ENCODE measurements at places on chromosomes 4 and X.

DNA sequence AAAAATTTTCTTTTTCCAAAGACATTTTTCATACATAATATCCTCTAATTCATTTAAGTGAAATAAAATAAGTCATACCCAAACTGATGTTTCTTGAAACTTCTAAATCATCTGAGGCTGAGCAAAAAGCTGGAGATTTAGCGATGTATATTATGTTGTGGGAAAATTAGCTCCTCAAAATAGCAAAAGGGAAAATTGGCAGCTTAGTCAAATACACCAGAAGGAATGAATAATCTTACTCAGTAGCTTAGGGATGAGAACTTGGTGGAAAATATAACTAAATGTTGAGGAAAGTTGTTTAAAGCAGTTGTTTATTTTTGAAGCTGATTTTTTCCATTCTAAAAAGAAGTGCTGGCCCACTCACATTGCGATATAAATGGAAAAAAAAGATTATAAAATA is 40.9 kb downstream of the GABRA4 start:
- no peaks in the 10 kb centered on the region for H3K27me3 ChIP-seq
- H3K4me3 ChIP-seq: no peak overlapping the region
- H3K36me3 ChIP-seq: no peaks in the 10 kb centered on the region
- H3K27ac ChIP-seq: no peak overlapping the region

GRCh38 chrX:104564921-104565703 is 887 bp upstream of the IL1RAPL2 start:
- no peak overlapping the region for H3K27ac ChIP-seq
- DNase-seq: no peak
- H3K4me3 ChIP-seq: no peak overlapping the region
- H3K27me3 ChIP-seq: no peaks in the 10 kb centered on the region
- no peaks in the 10 kb centered on the region for H3K4me1 ChIP-seq
- no peaks in the 10 kb centered on the region for H3K36me3 ChIP-seq

DNA sequence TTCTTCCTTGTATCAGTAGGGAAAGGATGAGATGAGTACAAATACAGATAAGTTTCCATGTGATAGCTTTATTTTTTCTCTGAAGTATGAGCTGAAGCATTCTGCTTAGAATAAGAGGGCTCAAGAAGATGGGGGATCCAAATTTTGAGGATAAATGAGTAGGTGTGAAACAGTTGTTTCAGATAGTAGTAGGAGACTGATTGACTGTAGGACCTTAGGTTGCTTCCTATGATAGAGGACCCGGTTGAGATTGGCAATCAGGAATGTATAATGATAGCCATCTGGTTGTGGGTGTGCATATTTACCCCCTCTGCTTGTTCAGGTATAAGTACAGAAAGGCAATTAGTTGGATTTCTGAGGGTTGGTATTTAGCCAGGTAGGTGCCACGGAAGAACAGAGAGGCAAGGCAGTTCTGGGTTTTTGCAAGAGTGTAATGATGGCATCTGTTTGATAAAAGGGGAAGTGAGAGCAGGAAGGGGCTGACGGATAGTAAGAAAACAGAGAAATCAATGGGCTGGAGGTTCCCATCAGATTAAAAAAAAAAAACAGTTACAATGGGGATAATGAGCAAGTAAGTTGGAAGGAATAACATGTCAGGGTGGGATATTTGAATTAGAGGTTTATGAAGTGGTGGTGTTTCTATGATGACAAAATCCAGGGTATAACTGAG is 13.7 kb downstream of the OCRL start:
- no peak overlapping the region for H3K4me3 ChIP-seq
- peaks cover 9% of the 10 kb centered on the region for H3K4me1 ChIP-seq
- no peaks in the 10 kb centered on the region for H3K27me3 ChIP-seq
- H3K36me3 ChIP-seq: no peaks in the 10 kb centered on the region
- H3K27ac ChIP-seq: peak overlapping the region; percentile 8
- peak; percentile 14 for DNase-seq

DNA sequence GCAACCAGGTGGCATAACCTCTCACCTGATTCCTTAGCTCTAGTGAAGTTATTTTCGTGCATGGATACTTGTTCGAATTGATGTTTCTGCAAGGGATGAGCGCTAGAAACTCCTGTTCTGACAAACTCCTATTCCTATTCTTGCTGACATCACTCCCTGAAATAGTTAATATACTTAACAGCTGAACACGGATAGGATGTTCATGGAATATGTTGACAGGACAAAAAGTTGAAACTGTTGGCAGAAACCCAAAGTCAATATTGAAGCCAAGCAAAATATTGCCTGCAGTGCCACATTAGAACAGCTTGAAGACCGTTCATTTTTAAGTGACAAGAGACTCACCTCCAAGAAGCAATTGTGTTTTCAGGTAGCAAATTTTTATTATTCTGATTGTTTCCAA is at the start of gene KLKB1:
Gene KLKB1, plus strand, starts transcription at position 287 of the 400 bp plus-strand sequence. CDS start 689 bp downstream, outside the sequence.
- no peak for DNase-seq
- H3K4me3 ChIP-seq: no peak within 1 kb of the TSS
- H3K4me1 ChIP-seq: no peaks in the 10 kb centered on the region
- H3K27me3 ChIP-seq: no peaks in the 10 kb centered on the region
- H3K27ac ChIP-seq: no peak within 1 kb of the TSS
- H3K36me3 ChIP-seq: no peaks in the 10 kb centered on the region

- DNase-seq: no peak
- H3K4me3 ChIP-seq: no peak overlapping the region
- no peaks in the 10 kb centered on the region for H3K36me3 ChIP-seq
- no peaks in the 10 kb centered on the region for H3K27me3 ChIP-seq
- no peak overlapping the region for H3K27ac ChIP-seq
- H3K4me1 ChIP-seq: no peaks in the 10 kb centered on the region
Observed at GRCh38 chr4:82948647-82949204, 48.2 kb downstream of the THAP9 start.

DNA sequence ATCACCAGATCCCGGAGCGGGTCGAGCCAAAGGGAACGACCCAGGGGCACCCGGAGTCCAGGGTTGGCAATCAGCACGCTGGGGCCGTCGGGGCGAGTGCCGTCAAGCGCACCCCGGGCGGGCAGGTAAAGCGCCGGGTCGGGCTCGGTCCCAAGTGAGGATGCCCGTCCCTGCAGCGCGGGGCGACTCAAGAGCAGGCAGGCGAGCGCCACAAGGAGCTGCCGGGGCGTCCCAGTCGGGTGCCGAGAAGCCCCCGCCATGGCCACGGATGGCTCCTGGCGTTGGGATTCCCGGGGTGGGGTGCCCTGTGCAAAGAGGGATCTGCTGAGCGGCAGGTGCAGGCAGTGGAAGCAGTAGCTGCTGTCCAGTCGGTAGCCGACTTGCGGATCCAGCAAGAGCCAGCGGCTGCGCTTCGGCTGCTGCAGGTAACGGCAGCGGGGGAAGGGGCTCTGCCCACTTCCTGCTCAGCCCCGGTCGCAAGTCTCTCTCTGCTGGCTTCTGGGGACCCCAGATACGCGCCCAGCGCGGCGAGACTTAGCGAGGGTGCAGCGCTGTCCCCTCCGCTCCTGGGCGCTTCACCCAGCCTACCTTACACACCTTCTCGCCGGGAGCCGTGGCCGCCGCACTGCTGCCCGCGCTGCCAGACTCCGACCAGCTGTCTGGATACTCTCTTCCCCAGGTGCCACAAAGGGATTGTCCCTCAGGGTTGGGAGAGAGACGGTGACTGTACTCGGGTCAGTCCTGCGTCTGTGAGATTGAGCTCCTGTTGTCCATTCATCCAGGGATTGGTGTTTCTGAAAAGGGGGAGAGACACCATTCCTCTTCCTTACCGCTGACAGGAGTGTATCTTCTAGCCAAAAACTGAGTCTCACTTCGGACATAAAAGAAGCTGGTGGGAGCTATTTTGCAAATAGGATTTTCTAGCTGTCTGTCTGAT is at the start of gene FREM3:
Gene FREM3, minus strand, starts transcription at position 260 of the 937 bp plus-strand sequence. Its CDS starts 0 bp downstream, at position 260.
- 0 out of 2 replicates have a peak within 1 kb of the TSS, but pooled peaks have one; percentile 1 for H3K27ac ChIP-seq
- no peak for DNase-seq
- no peaks in the 10 kb centered on the region for H3K4me1 ChIP-seq
- no peaks in the 10 kb centered on the region for H3K36me3 ChIP-seq
- H3K27me3 ChIP-seq: no peaks in the 10 kb centered on the region
- H3K4me3 ChIP-seq: peak within 1 kb of the TSS; percentile 75

GRCh38 chrX:17736856-17737709 is at the start of gene SCML1:
Gene SCML1 (plus strand): TSS chrX:17737493. CDS start chrX:17744187, 6,694 bp downstream.
- no peaks in the 10 kb centered on the region for H3K27me3 ChIP-seq
- H3K36me3 ChIP-seq: no peaks in the 10 kb centered on the region
- peak; percentile 94 for DNase-seq
- peak within 1 kb of the TSS; percentile 71 for H3K4me3 ChIP-seq
- peak within 1 kb of the TSS; percentile 80 for H3K27ac ChIP-seq

DNA sequence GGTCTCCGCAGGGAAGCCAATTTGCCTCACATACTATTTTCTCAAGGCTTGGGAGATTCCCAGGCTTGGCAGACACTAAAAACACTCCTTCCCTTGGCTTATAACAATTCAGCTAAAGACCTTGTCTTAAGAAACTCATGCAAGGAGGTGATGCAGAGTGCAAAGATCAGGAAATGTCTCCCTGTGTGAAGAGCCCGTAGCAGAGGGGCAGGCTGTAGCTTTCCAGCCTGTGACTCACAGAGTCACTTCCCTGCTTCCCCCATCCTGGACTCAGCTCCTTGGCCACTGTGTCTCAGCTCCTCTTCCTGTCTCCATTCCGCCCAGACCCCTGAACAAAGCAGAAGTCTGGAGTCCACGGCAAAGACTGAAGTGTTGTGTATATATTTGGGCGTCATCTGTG is 56.1 kb downstream of the KDR start:
- no peaks in the 10 kb centered on the region for H3K27me3 ChIP-seq
- H3K27ac ChIP-seq: no peak overlapping the region
- no peaks in the 10 kb centered on the region for H3K4me1 ChIP-seq
- H3K36me3 ChIP-seq: no peaks in the 10 kb centered on the region

DNA sequence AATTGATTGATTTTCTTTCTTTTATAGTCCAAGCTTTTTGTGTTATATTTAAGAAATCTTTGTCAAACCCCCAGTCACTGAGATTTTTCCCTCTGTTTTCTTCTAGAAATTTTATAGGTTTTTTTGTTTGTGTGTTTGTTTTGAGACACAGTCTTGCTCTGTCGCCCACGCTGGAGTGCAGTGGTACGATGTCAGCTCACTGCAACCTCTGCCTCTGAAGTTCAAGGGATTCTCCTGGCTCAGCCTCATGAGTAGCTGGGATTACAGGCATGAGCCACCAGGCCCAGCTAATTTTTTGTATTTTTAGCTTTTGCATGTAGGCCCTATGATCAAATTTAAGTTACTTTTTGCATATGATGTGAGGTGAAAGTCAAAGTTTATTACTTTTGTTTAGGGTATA is 20.9 kb upstream of the FBXW7 start:
- H3K27me3 ChIP-seq: no peaks in the 10 kb centered on the region
- DNase-seq: peak; percentile 17
- H3K36me3 ChIP-seq: no peaks in the 10 kb centered on the region
- peak overlapping the region; percentile 85 for H3K27ac ChIP-seq
- peaks cover 34% of the 10 kb centered on the region for H3K4me1 ChIP-seq

- no peaks in the 10 kb centered on the region for H3K27me3 ChIP-seq
- DNase-seq: no peak
- no peak overlapping the region for H3K4me3 ChIP-seq
Observed at GRCh38 chr4:168667921-168668320, 171.1 kb downstream of the PALLD start.

- no peak overlapping the region for H3K4me3 ChIP-seq
- H3K27ac ChIP-seq: peak overlapping the region; percentile 7
- DNase-seq: peak; percentile 86
- 0 out of 2 replicates have a peak, but pooled peaks cover 10% of the 10 kb centered on the region for H3K4me1 ChIP-seq
- no peaks in the 10 kb centered on the region for H3K36me3 ChIP-seq
- H3K27me3 ChIP-seq: no peaks in the 10 kb centered on the region
Observed at GRCh38 chr4:179624768-179625181, 2182.5 kb upstream of the AGA start.

DNA sequence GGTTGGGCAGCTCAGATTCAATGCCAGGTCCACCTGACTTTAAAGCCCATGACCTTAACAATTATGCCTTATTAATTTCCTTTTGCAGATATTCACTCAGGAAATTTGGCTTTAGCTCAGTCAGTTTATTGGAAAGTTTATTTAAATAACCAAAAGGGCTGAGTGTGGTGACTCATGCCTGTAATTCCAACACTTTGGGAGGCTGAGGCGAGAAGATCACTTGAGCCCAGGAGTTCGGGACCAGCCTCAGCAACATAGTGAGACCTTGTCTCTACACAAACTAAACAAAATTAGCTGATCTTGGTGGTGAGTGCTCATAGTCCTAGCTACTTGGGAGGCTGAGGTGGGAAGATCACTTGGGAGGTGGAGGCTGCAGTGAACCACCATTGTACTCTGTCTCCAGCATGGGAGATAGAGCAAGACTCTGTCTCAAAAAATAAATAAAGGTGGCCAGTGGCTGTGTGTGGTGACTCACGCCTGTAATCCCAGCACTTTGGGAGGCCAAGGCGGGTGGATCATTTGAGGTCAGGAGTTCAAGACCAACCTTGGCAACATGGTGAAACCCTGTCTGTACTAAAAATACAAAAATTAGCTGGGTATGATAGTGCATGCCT is 43.3 kb downstream of the RHOH start:
- H3K4me3 ChIP-seq: no peak overlapping the region
- H3K36me3 ChIP-seq: peaks cover 25% of the 10 kb centered on the region
- no peak overlapping the region for H3K27ac ChIP-seq
- H3K27me3 ChIP-seq: no peaks in the 10 kb centered on the region
- H3K4me1 ChIP-seq: no peaks in the 10 kb centered on the region
- DNase-seq: no peak

- no peaks in the 10 kb centered on the region for H3K36me3 ChIP-seq
- H3K27me3 ChIP-seq: no peaks in the 10 kb centered on the region
- no peak overlapping the region for H3K27ac ChIP-seq
- no peaks in the 10 kb centered on the region for H3K4me1 ChIP-seq
- no peak for DNase-seq
Observed at GRCh38 chrX:50697691-50698090, 116.3 kb downstream of the SHROOM4 start.

GRCh38 chrX:116232833-116233232 is 62.3 kb downstream of the AGTR2 start:
- no peak overlapping the region for H3K4me3 ChIP-seq
- no peaks in the 10 kb centered on the region for H3K4me1 ChIP-seq
- no peak overlapping the region for H3K27ac ChIP-seq
- no peak for DNase-seq
- no peaks in the 10 kb centered on the region for H3K36me3 ChIP-seq

DNA sequence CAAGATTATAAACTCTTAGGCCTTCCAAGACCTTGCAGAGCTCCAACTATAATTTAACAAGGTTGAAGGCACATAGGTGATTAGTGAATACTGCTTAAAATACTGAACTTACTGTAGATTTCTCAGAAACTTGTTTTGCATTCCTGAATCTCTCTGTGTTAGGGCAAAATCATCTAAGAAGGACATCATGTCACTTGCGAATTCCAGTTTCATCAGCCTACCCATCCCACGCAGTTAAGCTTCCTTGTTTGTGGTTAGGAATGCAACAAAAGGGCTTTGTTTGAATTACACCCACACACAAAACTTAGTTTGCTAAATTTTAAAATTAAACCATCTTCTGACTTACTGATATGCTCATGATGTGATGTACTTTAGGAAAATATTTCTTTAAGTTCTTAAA is 174.0 kb downstream of the SOWAHB start:
- H3K4me1 ChIP-seq: peaks cover 24% of the 10 kb centered on the region
- no peak overlapping the region for H3K27ac ChIP-seq
- no peaks in the 10 kb centered on the region for H3K36me3 ChIP-seq
- H3K27me3 ChIP-seq: no peaks in the 10 kb centered on the region
- H3K4me3 ChIP-seq: no peak overlapping the region
- no peak for DNase-seq

- no peaks in the 10 kb centered on the region for H3K27me3 ChIP-seq
- DNase-seq: peak; percentile 75
Observed at GRCh38 chr4:23970201-23970850, 80.5 kb upstream of the PPARGC1A start.

All from MM.1S (cell line).